ENCODE measurements at places on chromosomes 11 and 22. TPM values are rescaled to one million over a fixed set of nuclear protein-coding genes. Genes with fewer than 3 reads are reported as not detected.

- no peak for DNase-seq
Observed at GRCh38 chr11:98423933-98424332, 596.8 kb upstream of the CNTN5 start.

- peak; percentile 83 for DNase-seq
Observed at GRCh38 chr11:6693342-6694228, 10.4 kb upstream of the MRPL17 start.

- no peak for DNase-seq
Observed at GRCh38 chr11:46333394-46333947, 13.8 kb upstream of the DGKZ start.

GRCh38 chr11:77081381-77081851, 14.6 kb downstream of the CAPN5 start:
- DNase-seq: no peak

- DNase-seq: no peak
Observed at GRCh38 chr22:19822301-19823117, 32.2 kb downstream of the GNB1L start.

DNA sequence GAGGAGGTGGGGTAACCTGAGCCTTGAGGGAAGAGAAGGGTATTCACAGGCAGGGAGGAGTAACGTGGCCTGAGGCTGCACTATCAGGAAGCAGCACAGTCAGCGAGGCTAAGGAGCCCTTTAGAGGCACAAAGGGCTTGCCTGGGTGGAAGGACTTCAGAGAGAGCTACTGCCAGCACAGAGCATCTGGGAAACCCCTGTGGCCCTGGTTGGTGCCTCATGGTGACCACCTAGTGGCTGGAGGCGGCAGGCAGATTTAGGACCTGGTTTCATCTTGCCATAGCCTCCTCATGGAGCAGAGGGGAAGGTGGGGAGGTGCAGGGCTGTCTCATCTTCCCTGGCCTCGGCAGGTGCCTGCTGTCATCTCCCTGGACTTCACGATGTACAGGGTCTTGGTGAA, 64.5 kb downstream of the MPPED1 start:
- DNase-seq: no peak

DNA sequence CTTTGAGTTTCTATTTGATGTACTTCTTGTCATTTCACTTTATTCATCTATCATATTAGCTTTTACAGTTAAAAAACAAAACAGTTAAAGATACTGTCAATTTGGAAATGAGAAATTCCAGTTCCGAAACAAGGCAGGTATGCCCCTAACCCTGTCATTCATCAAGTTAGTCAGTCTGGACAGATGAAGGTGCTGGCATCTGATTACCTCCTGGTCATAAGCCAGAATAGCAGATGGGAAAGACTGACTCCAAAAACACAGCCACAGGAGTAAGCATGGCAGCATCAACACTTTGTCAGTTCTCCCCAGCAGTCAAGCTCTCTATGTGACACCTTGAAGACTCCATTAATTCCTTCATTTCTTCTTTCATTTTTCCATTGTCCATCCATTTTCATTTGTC, 4.3 kb downstream of the LRRC51 start:
- DNase-seq: no peak

Gene PUS3
- 10.6 TPM for total RNA-seq

DNA sequence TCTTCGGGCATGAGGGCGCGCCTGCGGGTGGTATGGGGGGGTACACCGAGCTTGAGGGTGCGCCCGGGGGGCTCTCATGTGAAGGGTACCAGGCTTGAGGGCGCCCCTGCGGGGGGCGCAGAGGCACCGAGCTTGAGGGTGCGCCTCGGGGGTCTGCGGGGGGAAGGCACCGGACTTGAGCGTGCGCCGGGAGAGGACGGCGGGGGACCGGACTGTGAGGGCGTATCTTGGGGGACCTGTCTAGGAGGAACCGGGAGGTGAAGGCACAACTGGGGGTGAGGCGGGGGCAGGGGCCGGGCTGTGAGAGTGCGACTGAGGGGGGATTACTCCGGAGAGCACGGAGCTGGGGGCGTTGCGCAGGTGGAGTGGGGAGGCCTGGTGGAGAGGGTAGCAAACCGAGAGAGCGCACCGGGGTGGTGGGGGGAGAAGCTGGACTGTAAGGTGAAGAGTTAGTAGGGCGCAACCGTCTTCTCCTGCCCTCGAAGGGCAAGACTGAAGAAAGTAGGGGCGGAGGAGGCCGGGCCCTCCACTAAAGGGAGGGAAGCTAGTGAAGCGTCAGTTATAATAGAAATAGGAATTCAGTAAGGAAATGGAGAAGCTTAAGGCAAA, 1.1 kb upstream of the DDX6 start:
- DNase-seq: no peak

GRCh38 chr11:87125257-87125656, 87.5 kb downstream of the TMEM135 start:
- DNase-seq: no peak

DNA sequence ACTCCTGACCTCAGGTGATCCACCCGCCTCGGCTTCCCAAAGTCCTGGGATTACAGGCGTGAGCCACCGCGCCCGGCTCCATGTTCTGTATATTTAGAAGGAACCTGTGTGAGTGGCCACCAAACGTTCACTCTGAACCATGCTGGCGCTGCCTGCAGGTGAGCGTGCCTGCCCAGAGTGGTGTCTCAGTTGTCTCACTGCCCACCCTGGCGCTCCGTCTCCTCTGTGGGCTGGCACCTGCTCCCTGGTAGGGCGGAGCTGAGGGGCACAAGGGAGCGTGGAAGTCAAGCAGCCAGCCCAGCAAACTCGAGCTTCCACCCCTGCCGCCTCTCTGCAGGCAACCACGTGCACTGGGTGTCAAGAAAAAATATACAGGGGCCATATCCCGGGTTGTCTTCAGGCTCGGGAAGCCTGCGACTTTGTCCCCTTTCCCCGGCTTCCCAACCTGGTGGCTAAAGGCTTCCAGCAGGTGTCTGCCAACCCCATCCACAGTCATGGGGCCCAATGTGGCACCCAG, 16.7 kb downstream of the TXN2 start:
- DNase-seq: no peak

- DNase-seq: no peak
Observed at GRCh38 chr11:104009744-104010143, 26.7 kb upstream of the DDI1 start.

Gene TENM4
- total RNA-seq: not detected

GRCh38 chr11:31809541-31809856, 1.6 kb downstream of the PAX6 start:
- no peak for DNase-seq

All from MG63 (cell line).